ENCODE measurements at places on chromosomes 12 and 14.

DNA sequence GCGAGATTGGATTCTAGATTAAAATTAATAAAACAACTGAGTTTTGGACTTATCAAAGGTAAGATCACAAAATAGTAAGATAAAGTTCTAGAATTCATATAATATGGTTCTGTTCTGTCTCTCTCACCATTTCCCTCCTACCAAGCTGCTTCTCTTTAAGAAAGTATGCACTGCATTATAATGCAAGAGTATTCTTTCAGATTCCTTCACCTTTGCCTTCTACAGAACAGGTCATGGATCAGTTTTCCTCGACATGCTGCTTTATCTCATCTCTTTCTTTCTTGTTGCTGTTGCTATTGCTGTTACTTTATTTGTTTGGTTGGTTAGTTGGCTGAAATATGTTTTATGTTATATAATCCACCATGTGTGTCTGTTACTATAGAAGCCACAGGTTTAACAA lies 357.0 kb downstream of the NAV3 start:
- DNase-seq, result no peak

- no peak for DNase-seq
Measured at GRCh38 chr14:24054646-24055045, 2.8 kb downstream of the CARMIL3 start.

DNA sequence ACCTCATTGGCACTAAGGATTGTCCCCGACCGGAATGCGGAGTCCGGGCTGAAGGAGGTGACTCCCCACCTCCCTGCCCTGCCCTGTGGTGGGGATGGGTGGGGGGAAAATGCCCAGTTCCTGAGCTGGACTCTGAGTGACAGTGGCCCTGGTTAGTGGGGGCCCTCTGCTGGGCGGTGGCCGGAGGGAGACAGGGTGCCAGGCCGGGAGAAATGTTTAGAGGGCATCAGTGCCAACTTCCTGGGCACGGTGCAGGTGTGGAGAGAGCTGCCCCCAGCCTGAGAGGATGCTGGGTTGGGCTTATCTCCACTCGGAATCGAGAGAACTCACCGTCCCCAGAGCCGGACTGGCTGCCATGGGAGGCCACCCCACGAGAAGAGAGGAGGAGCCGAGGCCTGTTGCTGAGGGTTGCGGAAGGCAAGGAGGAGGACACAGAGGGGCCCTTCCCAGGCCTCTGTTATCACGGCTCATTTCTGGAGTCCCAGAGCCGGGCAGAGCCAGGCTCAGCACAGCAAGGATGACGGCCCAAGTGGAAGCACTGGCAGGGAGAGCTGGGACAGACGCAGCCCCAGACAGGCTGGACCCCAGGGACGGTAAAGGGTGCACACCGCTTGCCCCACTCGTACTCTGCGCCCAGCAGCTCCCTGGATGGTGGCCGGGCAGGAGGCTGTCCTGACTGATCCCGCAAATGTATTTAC lies 156.7 kb downstream of the KIF26A start:
- no peak for DNase-seq

DNA sequence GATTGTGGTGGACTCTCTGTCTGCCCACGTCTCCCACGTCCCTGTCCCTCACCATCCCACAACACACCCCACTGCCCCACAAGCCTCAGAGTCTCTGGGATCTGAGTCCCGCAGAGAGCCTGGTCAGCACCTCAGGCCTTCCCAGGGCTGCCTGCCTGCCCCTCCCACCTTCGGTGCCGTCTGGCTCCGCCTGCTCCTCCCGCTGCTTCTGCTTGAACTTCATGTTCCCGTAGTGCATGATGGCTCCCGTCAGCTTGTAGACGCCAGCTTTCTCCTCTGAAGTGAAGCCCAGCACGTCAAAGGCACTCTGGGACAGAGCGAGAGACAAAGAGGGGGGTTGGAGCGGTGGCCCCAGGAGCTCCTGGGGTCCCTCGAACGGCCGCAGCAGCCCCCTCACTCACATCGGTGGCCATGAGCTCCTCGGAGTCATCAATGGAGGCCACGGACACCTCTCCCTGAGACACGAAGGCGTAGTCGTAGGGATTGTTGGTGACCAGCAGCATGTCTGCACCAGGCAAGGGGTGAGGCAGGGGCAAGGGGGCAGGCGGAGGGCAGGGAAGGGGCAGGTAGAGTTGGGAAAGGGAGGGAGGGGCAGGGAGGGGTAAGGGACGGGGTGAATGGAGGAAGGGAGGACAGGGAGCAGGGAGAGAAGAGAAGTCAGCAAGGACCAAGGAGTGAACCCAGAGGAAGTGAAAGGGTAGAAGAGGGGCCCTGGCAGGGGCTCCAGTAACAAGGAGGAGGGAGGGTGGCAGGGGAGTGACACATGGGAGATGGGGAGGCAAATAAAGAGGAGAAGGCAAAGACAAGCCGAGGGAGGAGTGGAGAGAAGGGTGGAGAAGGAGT lies 5.6 kb downstream of the MYH6 start:
- no peak for DNase-seq

DNA sequence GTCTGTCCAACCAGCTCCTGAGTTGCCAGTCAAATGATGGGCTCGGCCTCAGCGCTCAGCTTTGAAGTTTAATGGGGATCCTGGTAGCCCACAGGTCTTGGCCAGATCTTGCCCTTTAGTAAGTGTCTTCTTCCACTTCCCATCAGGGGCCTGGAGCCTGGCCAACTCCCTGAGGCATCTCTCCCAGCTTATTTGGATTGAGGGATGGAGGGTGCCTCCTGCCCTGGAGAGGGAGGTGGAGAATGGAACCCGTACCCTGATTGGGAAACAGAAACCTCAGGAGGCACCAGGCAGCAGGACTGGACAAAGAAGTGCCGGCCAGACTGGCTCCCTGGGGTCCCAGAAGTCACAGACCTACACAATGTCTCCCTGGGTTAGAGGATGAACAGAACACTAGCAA lies 40.5 kb upstream of the LTBP2 start:
- DNase-seq, result no peak

Data from effector CD4-positive, alpha-beta T cell (primary cell).